ENCODE measurements at places on chromosomes 11 and 22.

DNA sequence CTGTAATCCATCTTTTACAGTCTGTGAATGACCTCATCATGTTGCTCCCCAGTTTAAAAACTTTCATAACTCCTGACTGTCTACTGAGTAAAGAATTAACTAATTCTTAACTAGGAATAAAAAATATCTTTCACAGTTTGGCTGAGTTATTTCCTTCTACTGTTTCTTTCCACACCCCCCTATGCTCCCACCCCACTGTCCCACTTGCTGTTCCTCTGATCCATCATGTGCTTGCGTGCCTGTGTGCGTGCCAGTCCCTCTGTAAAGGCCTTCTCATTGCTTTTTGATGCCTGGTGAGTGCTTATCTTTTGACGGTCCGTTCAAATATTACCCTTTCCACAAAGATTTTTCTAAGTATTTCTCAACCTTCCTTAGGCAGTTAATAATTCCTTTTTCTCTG, 55.6 kb downstream of the ATG16L2 start:
- DNase-seq = no peak

DNA sequence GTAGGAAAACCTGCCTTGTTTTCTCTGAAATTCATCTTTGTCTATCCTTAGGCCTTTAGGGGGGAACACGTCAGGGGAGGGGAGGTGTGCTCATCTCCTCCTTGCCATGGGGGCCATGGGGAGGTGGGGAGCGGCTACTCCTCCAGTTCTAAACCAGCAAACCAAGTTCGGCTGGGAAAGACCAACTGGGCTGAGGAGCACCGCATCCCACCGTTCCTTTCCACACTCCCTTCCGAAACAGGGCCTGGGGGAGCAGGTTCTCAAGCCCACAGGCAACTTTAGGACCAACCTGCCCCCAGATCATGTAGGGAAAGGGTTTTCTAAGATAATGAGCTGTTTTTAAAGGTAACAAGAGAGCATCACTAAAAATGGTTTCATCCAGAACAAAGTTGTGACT, 77.5 kb upstream of the PITPNB start:
- no peak for DNase-seq

DNA sequence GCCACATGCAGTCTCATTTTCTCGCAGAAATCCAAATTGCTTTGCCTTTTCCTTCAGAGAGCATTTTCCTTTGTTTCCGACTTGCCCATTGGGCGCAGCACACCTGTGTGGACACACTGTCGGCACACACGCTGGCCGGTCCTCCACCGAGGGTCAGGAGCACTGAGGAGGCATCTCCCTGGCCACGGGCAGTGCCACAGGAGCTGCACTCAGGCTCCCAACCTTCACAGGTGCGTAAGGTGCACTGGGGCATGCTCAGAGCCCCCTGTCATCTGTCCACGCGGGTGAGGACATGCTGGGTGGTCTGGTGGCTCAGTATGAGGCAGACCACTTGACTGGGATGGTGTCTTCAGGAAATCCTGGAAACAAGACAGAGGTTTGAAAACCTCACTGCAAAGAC, 779.1 kb downstream of the BRD1 start:
- no peak for DNase-seq

GRCh38 chr11:118128721-118129470, 23.7 kb downstream of the SCN4B start:
- DNase-seq = no peak

- no peak for DNase-seq
Observed at GRCh38 chr11:71116693-71117040, 135.7 kb downstream of the SHANK2 start.

- DNase-seq = no peak
Observed at GRCh38 chr22:28222976-28223745, 304.1 kb upstream of the PITPNB start.

DNA sequence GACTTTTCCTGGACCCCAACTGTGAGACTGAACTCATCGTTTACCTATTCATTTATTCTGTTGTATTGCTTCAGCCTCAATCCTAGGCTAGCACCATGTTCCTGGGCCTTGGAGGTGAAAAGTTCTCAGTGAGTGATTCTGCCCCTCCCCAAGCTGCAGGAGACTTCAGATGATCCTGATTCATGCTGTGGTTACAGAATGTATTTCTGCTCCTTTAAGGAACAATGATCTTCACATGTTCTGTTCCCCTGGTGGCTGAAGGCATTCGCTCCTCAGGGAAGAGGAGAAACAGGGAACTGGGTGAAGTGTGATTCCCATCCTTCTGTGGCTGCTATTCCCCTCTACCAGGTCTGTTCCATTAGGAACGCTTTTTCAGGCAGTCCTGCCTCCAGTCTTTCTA, 2.4 kb downstream of the OR52E1 start:
- no peak for DNase-seq

GRCh38 chr22:30208631-30209603, 37.6 kb downstream of the LIF start:
- DNase-seq = peak; percentile 65

GRCh38 chr11:132349811-132350733, 979.7 kb downstream of the NTM start:
- DNase-seq = peak; percentile 41

GRCh38 chr11:4064278-4064955, 30.2 kb upstream of the RRM1 start:
- DNase-seq = peak; percentile 47

GRCh38 chr22:48256041-48256739, 1493.7 kb downstream of the TBC1D22A start:
- no peak for DNase-seq

DNA sequence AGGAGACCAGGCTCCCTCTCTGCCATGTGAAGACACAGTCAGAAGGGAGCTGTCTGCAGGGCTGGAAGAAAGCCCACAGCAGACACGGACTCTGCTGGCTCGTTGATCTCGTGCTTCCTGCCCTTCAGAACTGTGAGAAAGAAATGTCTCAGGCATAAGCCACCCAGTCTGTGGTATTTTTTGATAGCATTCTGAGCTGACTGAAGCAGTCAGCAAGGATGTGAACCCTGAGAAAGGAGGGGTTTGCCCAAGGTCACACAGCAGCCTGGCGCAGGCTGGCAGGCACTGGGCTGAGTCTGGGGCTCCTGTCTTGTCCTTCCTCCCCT, 255.1 kb upstream of the B3GAT1 start:
- DNase-seq = no peak

GRCh38 chr11:124867700-124868099, 2.5 kb downstream of the ROBO3 start:
- peak; percentile 42 for DNase-seq

- DNase-seq = no peak
Observed at GRCh38 chr22:49297871-49298721, 529.6 kb downstream of the BRD1 start.

DNA sequence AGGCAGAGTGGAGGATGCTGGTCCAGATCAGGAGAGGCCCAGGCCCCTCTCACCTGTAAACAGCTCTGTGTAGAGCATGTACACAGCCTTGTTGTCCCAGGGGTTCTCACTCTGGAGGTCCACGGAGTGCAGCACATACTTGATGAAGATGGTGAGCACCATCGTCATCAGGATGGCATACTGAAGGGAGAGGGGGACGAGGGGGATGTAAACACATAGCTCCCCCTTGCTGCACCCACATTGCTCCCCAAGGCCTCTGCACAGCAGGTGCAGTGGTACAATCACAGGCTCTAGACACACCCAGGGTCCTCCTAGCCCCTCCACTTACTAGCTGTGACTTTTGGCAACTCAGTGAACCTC, 2.9 kb downstream of the SYVN1 start:
- DNase-seq = no peak

DNA sequence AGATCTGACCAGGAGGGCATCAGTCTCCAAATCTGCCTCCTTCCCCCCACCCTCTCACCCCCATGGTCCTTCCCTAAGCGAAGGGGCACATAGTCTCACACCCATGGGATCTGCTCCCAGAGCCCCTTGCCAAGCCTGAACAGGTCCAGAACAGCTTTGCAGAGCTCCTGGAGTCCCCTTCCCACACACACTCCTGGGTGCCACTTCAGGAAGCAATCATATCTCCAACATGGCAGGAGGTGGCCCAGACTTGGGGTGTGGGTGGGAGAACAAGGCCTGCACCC, 63.0 kb downstream of the MICAL3 start:
- DNase-seq = no peak

DNA sequence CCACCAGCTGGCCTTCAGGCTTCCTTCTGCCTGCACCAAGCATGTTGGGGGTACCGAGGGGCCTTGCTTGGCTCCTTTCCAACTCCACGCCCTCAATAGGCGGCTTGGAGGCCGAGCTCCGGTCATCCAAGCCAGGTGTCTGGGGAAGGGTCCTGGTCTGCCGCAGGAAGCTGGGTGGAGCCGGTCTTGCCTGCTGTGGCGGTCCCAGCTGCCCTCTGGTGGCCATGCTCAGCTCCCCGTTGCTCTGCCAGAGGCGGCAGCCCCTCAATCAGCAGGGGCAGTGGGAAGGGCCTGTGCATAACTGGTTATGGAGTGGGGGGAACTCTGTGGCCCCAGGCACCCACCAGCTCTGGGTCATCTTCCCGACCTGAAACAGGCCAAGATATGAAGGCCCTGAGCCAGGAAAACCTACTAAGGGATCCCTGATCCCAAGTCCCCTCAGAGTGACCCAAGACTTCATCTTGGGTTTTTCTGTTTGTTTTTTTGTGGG, 3.2 kb downstream of the ARVCF start:
- peak; percentile 59 for DNase-seq

DNA sequence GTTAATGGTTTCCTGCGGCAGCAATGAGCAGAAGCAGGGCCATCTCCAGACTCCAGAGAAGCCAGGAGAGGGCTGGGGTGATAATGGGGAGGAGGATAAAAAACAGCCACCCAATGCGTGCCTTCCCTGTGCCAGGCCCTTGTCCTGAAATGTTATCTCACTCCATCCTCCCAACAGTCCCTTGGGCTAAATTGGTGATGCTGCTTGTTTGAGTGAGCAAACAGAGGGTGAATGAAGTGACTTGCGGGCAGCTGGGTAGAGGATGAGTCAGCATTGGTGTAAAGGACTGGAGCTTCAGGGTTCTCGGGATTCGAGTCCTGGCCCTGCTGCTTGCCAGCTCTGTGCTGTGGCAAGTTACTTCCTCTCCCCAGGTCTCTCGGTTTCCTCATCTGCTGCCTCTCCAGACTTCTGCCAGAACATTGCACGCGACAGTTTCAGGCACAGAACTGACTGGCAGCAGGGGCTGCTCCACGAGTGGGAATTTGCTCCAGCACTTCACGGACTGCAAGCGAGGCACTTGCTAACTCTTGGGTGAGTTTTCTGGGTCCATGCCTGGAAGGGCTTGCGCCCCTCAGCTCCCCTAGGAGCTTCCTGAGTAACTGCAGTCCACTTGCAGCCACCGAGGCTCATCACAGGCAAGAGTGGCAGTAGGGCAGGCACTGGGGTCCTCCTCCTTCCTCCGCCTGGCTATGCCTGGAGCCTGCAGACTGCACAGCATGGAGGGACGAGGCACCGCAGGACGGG, at the start of gene P2RY6:
TSS of gene P2RY6 (plus strand) at position 403 of the 744 bp plus-strand sequence. CDS start 24,181 bp downstream, outside the sequence.
- peak; percentile 74 for DNase-seq

DNA sequence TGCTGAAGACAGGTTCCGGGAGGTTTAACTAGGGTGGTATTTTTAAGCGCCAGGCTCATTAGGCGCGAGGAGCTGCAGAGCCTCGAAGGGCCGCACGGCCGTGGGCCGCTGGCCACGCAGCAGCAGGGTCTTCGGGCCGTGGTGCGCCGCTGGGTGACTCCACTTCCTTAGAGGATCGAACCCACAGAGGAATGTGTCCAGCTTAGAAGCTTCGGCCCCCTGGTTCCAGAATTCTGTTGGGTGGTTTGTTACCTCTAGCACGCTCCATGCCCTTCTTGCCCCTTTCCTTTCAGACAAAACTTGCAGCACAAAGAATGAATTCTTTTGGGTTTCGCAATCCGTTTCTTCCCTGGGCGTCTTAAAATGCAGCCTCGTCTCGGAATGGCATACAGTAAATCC, 773 bp upstream of the PATL1 start:
- no peak for DNase-seq

DNA sequence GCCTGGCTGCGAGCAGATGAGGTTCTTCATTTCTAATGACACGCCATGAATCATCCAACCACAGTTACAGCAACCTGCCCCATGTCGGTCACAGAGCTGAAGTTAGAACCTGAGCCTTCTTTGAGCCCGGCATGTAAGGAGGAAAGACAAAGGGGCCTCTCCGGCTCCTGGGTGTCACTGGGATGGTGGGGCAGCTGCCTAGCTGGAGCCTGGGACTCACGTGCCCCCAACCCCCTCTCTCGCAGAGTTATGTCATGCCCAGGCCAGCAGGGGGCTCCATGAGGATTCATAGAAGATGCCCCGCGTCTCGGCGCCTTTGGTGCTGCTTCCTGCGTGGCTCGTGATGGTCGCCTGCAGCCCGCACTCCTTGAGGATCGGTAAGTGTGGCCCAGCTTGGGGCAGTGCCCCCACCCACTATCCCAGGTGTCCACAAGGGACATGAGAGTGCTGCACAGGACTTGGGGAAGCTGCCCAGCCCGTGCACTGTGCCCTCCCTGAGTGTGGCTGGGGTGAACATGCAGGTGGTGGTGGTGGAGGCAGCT, 148.5 kb downstream of the GRIK4 start:
- DNase-seq = peak; percentile 38

GRCh38 chr11:96095884-96096303, 172.0 kb upstream of the MTMR2 start:
- no peak for DNase-seq

DNA sequence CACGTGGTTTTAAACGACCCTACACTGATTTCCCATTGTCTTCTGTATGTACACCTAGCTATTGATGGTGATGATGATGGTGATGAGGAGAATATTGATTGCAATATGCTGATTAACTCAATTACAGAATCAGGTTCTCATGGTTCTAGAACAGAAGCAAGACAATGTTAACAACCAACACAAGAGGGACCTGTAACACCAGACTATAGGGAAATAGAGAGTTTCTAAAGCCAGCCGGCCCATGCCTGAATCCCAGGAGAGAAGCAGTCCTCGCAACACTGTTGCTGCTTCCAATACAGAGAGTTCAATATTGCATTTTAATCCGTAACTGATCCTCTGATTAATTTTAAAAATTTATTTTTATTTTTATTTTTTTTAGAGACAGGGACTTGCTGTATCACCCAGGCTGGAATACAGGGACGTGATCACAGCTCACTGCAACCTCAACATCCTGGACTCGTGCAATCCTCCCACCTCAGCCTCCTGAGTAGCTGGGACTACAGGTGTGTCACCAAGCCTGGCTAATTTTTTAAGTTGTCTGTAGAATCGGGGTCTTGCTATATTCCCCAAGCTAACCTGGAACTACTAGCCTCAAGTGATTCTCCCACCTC, 22.2 kb upstream of the UBASH3B start:
- DNase-seq = peak; percentile 71

GRCh38 chr11:66324664-66325063, 7.8 kb upstream of the CD248 start:
- DNase-seq = no peak

DNA sequence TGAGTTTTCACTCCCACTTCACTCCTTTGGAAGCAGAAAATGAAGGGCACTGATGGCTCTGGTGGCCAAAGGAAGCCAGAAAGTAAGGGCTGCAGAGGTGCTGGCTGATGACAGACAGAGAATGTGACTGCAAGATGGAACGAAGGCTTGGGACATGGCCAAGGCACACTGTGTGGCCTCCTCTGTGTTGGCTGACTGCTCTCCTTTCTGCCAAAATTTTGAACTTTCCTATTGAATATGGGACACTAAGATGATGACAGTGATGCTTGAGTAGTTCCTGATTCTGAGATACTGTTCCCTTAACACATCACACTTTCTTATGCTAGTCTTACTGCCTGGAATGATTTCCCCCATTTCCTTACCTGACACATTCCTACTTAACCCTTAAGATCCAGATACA, 156.4 kb downstream of the SWAP70 start:
- DNase-seq = no peak
